ENCODE measurements at places on chromosomes 2 and 18. TPM values are rescaled to one million over a fixed set of nuclear protein-coding genes. Genes with fewer than 3 reads are reported as not detected.
A peak's percentile ranks its signal among the peaks of the same experiment; 100 is the strongest.

DNA sequence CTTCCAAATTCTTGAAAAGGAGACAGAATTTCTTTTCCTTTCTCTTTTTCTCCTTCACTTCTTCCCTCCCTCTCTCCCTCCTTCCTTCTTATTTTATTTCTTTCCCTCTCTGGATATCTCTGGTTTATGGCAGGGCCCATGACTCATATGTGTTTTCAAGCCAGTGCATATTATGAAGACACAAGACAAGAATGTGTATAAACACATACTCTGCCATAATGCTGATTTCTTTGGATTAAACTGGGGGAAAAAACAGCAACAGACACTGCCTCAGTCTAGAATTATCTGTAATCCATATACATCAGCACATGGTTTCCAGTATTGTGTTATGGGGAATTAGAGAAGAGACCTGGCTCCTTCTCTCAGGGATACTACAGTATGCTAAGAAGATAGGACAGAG, 82.8 kb upstream of the CPO start:
- DNase-seq, result no peak

GRCh38 chr2:179837408-179837807, 24.0 kb downstream of the ZNF385B start:
- DNase-seq, result no peak

DNA sequence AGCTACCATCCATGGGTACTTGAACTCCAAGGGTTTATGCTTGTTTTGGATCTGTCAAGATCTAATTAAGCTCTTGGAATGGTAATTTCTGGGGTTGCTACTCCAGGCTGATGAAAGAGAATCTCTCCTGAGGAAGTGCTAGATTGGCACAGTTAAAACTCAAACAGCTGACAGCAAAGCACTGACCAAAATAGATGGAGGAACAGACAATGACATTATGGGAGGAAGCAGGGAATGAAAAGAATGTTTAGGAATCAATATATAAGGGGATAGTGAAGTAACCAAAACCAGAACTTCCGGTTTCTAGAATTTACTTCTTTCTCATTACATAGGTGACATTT, 6.3 kb downstream of the THUMPD2 start:
- DNase-seq, result no peak

ATOH8 gene
- not detected for total RNA-seq

LONRF2 gene
- 0.03 TPM for total RNA-seq

GALNT13 gene
- 0.79 TPM for total RNA-seq

PROKR1 gene
- not detected for total RNA-seq

DNA sequence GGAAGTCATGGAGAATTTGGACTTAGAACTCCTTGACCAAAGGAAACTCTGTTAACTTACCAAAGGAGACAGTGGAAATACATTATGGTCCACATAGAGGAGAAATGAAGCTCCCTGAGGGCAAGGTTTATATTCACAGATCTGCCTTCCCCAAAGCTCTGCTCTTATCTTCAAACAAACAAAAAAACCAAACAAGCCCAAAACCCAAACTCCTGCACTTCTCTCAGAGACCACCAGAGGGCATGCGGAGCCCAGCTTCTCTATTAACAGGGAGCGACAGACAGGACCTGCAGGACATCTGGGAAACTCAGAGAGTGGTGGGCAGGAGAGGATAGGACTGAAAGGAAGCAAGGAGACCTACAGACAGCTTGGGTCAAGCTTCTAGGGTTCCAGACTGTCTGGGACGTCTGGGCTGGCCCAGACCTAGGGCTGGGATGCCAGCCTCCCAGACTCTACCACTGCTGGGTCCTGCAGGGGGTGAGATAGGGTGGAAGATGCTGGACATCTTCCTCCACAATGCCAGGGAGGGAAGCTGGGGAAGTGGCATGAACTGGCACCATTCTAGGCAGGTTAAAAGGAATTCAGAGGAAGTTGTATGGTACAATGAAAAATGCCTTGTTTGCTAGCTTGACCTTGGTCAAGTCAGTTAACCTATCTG, 4.0 kb upstream of the WNT10A start:
- DNase-seq, result peak; percentile 76

- no peak for DNase-seq
Observed at GRCh38 chr2:231373184-231373583, 22.3 kb upstream of the B3GNT7 start.

GRCh38 chr2:106700616-106701015, 185.4 kb downstream of the ST6GAL2 start:
- DNase-seq, result no peak

LRRTM4 gene
- not detected for total RNA-seq

Measured in CD4-positive, alpha-beta memory T cell (primary cell).